NCI-H1417 treated with DMSO at 0.1 percent for 48 hours (cell line): ENCODE measurements at places on chromosomes 11 and 22.

- DNase-seq, result no peak
Observed at GRCh38 chr22:38955926-38956325, 1.5 kb upstream of the APOBEC3A start.

DNA sequence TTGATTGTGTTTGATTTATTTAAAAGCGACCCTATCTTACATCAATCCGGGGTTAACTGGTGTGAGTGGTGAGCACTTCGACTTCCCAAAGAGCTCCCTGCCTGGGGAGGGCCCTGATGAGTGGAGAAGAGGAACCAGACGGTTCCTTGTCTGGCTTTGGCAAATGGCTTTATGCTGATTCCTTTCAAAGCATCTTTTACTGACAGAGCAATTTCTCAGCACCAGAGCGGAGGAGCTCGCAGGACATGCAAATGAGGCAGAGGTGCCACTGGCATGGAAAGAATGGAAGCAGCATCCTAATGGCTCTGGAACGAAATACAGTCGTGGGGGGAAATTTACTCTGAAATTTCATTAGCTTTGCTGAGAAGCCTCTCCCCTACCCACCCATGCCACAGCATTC lies 410.9 kb upstream of the B3GAT1 start:
- DNase-seq, result no peak

GRCh38 chr22:47000888-47001287 lies 238.4 kb downstream of the TBC1D22A start:
- no peak for DNase-seq

DNA sequence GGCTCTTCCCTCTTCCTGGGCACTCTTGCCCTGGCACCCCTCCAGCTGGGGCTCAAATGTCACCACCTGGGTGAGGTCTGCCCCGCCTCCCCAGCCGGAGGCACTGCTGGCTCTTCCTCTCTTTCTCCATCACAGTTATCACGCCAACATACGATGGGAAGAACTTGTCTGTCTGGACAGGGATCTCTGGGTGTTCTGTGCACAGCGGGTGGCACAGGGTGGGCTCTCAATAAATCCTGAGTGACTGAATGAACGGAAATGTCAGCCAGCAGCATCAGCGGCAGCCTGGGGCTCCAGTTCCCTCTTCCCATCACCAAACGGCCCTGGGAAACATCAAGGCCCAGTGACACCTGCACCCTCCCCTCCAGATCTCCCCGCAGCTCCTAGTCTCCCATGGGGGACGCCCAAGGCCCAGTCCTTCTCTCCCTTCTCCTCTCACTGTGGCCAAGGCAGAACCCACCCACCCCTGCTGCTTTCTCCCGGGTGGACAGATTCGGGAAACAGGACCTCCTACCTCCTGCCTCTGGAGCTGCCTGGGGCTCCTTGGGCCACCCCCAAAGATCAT lies 440 bp upstream of the SLC25A45 start:
- DNase-seq, result no peak

- no peak for DNase-seq
Observed at GRCh38 chr11:122979815-122980595, 1.6 kb downstream of the BSX start.

- no peak for DNase-seq
Observed at GRCh38 chr11:10520562-10520961, 20.4 kb downstream of the RNF141 start.
